ENCODE measurements at places on chromosomes 16 and 17.

DNA sequence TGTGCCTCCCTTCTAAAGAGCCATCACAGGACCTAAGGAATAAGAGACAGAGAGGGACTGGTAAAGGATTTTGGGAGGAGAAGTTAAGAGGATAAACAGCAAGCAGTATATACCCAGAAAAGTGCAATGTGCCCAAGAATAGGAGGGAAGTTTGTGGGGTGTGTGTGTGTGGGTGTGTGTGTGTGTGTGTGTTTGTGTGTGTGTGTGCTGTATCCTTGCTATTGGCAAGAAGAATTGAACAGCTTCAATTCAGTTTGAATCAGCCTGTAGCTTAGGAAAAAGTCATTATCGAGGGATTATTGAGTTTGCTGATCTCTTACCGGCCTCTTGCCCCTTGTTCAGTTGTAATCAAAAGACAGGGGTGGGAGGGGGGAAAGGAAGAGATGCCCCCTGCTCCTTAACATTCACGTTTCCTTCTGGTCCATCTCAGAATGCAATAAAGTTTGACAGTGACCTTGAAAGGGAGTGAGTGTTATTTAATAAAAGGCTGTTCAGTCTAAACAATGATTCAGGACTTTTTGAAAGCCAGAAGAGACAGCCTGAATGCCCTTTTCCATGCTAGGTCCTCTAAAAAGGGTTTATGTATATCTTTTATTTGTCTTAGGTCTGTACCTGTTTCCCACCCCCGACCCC lies 23.9 kb upstream of the MAPT start:
- DNase-seq, result no peak

- no peak for DNase-seq
Observed at GRCh38 chr17:69443138-69443537, 28.6 kb downstream of the MAP2K6 start.

- no peak for DNase-seq
Observed at GRCh38 chr17:64574646-64575045, 67.9 kb downstream of the CEP95 start.

DNA sequence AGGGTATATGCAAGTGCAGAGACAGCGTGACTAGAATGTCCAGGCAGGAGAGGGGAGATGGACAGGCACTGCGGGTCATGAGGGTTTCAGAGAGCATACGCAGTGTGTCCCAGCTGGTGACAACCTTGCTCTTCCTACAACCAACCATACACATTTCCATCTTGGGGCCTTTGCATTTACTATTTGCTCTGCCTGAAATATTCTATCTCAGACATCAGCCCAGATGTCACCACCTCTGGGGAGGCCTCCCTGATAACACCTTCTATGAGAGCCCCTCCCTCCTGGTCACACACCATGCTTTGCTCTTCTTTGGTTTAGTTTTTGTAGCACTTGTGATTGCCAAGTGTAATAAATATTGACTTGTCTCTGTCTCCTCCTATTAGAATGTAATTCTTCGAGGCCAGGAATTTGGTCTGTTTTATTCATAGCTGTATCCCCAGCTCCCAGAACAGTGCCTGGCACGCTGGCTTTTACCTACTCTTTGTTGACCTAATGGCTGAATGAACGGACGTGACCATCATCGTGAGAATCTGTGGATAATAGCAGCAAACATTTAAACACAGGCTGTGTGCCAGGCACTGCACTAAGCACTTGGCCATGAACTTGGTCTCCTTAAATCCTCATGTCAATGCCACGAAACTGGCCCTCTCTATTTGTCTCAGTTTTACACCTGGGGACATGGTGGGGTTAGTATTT lies 51.9 kb downstream of the PLCG2 start:
- DNase-seq, result no peak

DNA sequence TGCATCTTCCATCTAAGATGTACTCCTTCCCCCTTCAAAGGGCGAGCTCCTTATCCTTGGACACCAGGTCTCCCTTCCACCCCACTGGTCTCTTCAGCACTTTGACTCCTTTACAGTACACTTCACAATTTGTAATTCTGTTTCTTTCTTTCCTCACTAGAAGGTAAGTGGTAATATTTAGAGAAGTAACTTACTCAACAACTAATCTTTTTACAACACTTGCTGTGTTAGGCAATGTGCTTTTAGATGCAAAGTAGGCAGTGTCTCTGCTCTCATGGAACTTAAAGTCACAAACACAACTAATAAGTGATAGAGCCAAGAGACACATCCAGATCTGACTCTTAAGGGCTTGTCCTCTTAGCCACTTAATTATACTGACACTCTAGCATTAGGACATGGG lies 6.4 kb downstream of the SIAH1 start:
- no peak for DNase-seq

DNA sequence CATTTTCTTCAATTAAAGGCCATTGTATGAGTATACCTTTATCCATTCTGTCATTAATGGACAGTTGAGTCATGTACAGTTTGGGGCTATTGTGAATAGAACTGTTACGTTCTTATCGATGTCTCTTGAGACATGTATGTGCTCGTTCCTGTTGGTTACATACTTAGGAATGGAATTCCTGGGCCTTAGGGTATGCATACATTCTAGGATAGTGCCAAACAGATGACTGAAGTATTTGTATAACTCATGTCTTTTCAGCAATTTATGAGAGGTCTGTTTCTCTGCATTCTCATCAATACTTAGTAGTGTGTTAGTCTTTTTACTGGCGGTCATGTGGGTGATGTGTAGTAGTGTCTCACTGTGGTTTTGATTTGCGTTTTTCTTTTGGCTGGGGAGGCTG lies 81.2 kb downstream of the USP22 start:
- no peak for DNase-seq

GRCh38 chr16:49161191-49161590 lies 120.4 kb downstream of the CBLN1 start:
- DNase-seq, result no peak

- no peak for DNase-seq
Observed at GRCh38 chr16:78437352-78437968, 338.0 kb downstream of the WWOX start.

GRCh38 chr17:39744075-39744835 lies 6.5 kb downstream of the GRB7 start:
- no peak for DNase-seq

DNA sequence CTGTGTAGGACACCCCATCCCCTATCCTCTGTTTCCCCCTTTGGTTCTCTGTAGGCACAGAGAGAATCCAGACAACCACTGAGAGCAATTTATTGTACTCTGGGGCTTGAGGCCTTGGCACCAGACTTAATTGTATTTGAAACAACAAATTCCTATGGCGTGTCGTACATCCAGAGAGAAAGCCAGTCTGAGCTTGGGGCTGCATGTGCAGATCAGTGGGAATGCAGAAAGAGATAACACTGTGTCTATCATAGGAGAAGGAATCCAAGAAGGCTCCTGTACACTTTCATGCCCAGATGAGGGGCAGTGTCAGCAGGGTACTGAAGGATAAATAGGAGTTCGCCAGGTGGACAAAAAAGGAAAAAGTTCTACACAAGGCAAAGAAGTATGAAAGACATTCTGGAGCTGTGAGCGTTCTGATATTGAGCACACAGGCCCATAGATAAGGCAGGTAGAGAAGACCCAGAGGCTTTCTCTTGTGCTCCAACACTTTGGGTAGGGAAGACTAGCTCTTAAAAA lies 22.0 kb upstream of the IL4R start:
- no peak for DNase-seq

- no peak for DNase-seq
Observed at GRCh38 chr16:30434852-30435251, 5.0 kb upstream of the DCTPP1 start.

GRCh38 chr16:69865701-69866100 lies 85.4 kb upstream of the CLEC18A start:
- no peak for DNase-seq

DNA sequence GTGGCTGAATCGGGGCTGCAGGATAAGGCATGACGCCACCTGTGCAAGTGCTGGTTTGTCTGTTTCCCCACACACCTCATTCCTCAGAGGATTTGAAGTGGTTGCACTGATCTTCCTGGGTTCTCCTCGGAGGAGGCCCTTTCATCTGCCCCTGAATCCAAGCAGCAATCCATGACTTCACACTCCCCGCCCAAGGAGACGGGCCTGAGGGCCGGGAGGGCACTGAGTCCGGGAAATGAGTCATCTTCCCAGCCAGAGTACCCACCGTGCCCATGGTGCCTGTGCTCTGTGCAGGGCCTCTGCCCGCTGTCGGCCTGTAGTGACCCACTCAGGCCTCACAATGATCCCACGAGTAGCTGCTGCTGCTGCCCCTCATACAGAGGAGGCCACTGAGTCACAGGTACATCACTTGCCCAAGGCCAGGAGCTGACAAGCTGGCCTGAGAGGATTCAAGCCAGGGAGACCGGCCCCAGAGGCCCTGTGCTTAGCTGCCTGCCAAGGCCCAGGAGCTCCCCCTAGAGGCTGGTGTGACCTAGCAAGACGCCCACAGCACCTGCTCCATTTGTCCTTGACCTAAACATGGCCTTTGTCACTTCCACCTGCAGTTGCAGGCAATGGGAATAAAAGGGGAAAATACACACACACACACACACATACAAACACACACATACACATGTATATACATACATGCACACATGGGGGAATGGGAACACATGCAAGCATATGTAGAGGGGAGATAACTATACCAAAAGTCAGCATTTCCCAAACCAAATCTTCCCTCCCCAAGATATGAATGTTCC lies 240.0 kb downstream of the C16orf95 start:
- DNase-seq, result no peak

DNA sequence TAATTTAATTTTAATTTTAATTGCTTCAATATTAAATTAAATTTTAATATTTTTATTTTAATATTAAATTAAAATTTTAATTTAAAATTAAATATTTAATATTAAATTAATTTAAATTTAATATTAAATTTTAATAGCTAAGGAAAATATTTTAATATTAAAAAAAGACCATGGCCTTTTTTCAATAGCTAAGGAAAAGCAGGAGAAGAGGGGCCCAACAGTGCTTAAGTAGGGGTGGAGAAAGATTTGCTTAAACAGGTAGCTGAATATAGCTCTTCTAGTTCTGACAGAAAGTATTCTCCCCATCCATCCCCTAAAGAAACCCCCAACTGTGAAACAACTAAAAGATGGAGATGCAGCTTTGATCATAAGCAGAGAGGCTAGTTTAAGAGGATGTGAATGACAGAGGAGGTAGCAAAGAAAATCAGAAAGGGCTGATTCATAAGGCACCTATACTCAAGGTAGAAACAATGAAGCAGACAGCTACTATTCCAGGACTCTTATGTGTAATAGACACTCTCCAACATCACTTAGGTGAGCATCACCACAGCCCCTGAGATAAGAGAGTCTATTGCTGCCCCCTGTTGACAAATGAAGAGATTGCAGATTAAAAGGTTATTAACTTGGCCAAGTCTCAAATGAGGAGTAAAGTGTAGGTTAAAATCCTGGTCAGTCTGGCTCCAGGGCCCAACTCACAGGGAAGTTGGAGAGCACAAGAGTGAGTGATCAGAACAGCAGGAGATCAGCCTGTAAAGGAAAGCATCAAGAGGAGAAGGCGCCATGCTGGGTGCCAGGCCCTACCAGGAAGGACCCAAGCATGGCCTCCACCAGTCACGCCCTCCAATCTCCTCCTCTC lies 7.8 kb upstream of the RNASEK start:
- no peak for DNase-seq

GRCh38 chr16:30474074-30474452 lies 1.5 kb downstream of the ITGAL start:
- DNase-seq, result no peak

GRCh38 chr16:85428168-85428898 lies 184.8 kb upstream of the GSE1 start:
- no peak for DNase-seq

DNA sequence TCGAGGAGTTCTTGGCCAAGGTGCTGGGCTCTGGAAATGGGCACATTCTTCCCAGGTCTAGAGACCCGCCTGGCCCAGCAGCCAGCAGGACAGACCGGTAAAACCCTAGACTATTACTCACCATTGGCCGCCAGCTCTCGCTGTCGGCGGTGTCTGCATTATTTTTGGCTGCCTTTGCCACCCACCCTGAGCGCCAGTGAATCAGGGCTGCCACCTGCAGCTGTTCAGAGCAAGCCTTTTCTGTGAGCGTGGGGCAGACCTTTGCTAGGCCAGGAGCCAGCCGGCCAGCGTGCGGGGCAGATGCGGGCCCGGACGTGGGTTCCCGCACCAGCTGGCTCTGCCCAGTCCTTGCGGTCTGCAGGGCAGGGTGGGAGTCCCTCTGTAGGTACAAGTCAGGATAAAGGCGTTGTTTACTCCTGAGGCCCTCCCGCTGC lies 15.8 kb upstream of the CLEC18A start:
- no peak for DNase-seq

DNA sequence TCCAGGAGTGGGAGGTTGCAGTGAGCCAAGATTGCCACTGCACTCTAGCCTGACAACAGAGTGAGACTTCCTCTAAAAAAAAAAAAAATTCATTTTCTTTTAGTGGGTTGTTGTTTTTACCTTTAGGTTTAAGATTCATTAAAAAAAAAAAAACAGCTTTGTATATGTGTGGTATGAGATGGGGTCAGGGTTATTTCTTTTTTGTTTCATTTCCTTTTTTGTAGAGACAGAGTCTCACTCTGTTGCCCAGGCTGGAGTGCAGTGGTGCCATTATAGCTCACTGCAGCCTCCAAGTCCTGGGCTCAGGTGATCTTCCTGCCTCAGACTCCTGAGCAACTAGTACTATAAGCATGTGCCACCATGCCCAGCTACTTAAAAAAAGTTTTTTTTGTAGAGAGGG lies 47.0 kb downstream of the BCAS3 start:
- DNase-seq, result no peak

- no peak for DNase-seq
Observed at GRCh38 chr16:1430759-1431496, at the start of gene PERCC1. Gene PERCC1, plus strand, starts transcription at chr16:1431078. Its CDS starts 1,516 bp downstream, at chr16:1432594.

- DNase-seq, result no peak
Observed at GRCh38 chr16:23310217-23310616, 8.1 kb downstream of the SCNN1B start.

DNA sequence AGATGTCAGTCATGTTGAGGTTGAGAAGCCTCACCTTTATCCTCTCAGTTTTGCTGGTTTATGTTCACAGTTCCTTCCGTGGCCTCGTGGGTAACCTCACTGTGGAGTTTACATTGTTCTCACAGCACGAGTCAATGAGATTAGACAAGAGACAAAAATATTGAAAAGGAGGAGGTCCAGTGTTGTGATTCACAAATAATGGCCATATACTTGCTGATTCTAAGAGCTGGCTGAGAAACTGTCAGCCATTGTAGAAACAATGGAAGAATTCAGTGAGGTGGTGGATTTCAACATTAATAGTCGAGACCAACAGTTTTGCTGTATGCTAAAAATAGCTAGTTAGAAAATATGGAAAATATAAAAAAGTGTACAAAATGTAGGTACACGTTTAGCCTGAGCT lies 176.4 kb upstream of the WSCD1 start:
- no peak for DNase-seq

DNA sequence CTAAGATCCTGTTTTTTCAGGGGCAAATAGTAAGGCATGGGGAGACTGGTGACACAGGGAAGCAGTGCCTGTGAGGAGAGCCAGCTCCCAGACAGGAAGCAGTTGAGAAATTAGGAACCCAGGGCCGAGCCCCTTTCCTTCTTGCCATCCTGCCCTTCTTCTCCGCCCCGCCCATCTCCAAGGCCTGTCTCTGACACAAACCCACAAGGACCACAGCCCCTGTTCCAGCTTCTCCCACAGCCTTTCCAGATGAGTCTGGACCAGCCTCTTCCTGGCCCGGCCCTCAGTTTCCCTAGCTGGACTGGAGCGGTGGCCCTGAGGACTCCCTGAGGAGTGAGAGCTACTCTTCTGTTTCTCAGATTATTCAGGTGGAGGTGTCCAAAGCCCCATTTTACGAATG lies 9.9 kb downstream of the CCDC102A start:
- DNase-seq, result no peak

- no peak for DNase-seq
Observed at GRCh38 chr16:10200637-10201586, 18.7 kb upstream of the GRIN2A start.
